CD4-positive, alpha-beta T cell treated with Interleukin-4 for 1 hour (primary cell): ENCODE measurements at places on chromosomes 4 and X.

DNA sequence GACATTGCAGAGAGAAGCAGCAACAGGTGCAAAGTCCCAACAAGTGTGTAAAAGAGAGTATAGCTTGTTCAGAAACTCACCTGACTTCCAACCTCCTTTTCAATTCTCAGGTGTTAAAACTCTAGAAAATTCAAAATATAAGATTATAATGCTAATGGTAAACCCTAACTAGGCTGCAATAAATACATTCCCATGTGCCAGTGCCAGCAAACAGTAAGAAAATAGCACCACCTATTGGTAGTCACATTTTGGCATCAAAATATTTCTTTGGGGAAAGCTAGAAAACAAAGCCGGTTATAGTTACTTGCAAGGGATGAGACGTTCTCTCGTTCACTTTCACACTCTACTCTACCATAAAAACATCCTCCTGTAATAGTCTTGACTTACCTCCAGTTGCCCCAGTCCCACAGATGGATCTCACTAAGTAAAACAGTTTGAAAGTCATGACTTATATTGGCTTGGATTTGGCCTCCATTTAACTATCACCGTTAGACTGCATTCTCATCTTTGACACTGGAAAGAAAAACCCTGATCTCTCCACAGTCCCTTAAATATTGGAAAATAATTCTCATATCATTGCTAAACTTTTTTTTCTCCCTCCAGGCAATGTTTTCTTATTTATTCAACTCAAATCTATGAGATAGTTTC, 9.6 kb downstream of the BMP3 start:
- no peak for DNase-seq

DNA sequence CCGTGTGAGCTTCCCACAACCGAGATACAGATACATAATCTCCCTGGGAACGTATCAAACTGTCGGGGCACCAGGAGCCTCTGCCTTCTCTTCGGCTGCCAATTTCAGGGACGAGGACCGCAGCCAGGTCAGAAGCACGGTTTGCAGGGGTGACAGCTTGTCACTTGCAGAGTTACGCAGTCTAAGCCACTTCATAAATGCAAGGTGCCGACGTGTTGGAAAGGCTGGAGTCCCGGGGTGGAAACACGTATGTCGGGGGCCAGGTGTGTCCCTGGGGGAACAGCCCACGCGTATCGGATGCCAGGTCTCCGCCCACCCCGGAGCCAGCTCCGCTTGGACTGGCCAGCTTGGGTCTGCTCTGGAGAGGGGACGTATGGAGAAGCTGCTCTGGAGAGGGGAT, 76.3 kb upstream of the SHOX start:
- no peak for DNase-seq

DNA sequence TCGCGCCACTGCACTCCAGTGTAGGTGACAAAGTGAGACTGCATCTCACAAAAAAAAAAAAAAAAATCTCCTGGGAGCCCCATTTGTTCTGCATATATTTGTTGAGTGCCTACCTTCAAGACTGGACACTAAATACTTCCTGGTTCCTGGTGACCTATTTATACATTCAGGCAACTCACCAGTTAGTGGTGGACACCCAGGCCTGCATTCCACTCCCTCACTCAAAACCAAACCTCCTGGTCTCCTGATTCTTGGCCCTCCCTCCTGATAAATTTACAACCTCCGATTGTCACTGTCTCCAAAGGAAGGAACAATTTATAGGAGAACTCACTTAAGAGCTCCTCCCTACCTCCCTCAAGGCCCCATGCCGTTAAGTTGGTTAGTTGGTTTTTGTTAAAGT, 3.1 kb downstream of the SYAP1 start:
- DNase-seq, result no peak

DNA sequence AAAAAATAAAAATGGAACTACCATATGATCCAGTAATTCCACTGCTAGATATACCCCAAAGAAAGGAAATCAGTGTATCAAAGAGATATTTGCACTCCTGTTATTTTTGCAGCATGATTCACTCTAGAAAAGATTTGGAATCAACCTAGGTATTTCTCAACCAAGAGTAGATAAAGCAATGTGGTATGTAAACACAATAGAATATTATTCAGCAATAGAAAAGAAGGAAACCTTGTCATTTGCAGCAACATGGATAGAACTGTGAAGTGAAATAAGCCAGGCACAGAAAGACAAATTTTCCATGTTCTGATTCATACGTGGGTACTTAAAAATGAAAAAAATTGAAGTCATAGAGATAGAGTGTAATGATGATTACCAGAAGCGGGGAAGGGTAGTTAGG, 362.3 kb upstream of the EPHA5 start:
- no peak for DNase-seq

GRCh38 chr4:168695288-168695687, 198.4 kb downstream of the PALLD start:
- no peak for DNase-seq

- no peak for DNase-seq
Measured at GRCh38 chr4:62324215-62324614, 1124.1 kb downstream of the ADGRL3 start.

- no peak for DNase-seq
Measured at GRCh38 chrX:10101269-10101668, 55.5 kb upstream of the CLCN4 start.

GRCh38 chr4:127618427-127618826, 14.3 kb upstream of the INTU start:
- DNase-seq, result no peak

- DNase-seq, result no peak
Measured at GRCh38 chr4:53777244-53777984, 186.1 kb upstream of the LNX1 start.

DNA sequence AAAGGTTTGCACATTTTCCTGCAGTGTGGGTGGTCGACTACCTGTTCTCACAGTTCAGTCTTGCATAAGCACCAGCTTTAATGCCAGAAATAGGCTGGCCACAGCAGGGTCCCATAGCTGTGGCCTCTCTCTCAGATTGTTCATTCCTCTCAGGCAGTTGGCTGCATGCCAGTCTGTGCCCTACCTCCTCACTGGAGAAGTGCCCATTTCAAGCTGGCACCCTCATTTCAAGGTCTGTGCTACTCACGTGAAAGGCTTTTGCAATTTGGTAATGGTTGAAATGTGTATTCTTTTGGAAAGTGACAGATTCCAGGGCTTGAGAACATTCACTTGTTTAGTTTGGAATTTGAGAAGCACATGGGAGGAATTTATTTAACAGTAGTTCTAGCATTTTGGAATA, 28.9 kb upstream of the MTMR1 start:
- DNase-seq, result no peak

GRCh38 chrX:617401-617800, 13.2 kb upstream of the SHOX start:
- no peak for DNase-seq

DNA sequence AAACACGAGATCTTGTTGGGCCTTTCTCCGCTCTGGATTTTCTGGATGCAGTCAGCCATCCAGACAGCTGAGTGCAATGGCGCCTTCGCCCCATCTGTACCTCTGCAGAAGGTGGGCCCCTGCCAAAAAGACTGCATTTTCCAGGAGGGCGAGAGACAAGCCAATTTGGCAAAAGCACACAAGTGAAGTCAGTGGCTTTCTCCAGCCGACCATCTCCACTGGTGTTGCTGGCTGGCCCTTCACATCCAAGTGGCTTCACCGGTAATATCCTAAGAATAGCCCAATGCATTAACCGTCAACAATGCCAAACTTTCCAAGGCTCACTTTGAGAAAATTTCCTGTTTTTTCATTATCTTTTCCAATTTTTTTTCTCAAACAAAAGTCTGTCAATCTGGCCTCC, 96.2 kb upstream of the MXRA5 start:
- no peak for DNase-seq

- DNase-seq, result no peak
Measured at GRCh38 chr4:102640669-102641068, 120.1 kb downstream of the MANBA start.

GRCh38 chr4:160286051-160286450, 1183.2 kb downstream of the RAPGEF2 start:
- no peak for DNase-seq

DNA sequence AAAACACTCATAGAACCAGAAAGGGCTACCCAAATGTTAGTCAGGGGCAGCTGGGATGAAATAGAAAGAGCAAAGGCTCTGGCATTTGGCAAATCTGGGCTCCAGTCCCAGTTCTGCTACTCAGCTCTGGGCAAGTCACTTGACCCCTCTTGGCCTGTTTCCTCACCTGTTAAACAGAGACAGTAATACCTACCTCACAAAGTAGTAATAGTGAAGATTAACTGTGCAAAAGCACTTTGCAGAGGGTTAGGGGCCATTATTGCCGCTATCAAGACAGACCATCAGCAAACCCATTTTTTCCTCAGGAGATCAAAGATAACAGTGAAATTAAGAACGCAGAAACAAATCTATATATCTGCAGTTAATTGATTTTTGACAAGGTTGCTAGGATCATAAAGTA, 20.6 kb downstream of the ZBTB33 start:
- no peak for DNase-seq

DNA sequence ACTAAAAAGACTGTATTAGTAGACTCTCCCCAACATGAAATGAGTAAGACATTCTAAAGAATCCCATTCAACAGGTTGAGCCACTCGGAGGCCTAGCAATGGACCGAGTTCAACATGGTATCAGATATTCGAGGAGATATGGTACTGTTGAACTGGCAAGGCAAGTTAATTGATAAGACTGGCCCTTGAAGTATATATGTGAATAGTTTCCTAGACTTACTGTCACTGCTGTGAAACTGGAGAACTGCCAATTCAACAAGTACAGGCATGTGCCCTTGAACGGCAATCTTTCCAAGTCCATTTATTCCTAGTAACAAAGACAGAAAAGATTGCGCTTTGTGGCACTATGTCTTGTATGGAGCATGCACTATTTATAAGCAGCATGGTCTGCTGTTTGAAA, 24.4 kb downstream of the FAT1 start:
- no peak for DNase-seq

DNA sequence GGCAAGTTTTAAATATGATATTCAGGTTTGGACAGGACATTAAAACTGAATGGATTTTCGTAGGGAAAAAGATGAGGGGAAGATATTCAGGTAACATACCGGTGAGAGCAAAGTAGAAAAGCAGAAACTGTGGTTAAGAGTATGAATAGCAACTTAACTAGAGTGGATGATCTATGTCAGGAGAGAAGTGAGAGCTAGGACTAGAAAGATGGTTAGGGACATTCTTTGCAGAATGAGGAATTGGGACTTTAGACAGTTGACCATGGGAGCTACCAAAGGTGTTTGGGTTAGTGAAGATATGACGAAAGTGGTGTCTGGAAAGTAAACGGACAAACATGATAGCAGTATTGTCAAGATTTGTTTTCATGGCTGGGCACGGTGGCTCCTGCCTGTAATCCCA, 45.2 kb downstream of the ANXA5 start:
- no peak for DNase-seq

DNA sequence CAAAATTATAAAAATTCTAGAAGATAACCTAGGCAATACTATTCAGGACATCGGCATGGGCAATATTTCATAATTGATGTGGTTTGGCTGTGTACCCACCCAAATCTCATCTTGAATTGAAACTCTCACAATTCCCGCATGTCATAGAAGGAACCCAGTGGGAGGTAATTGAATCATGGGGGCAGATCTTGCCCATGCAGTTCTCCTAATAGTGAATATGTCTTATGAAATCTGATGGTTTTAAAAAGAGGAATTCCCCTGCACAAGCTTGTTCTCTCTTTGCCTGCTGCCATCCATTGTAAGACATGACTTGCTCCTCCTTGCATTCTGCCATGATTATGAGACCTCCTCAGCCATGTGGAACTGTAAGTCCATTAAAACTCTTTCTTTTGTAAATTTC, 77.7 kb downstream of the DDX60 start:
- no peak for DNase-seq

DNA sequence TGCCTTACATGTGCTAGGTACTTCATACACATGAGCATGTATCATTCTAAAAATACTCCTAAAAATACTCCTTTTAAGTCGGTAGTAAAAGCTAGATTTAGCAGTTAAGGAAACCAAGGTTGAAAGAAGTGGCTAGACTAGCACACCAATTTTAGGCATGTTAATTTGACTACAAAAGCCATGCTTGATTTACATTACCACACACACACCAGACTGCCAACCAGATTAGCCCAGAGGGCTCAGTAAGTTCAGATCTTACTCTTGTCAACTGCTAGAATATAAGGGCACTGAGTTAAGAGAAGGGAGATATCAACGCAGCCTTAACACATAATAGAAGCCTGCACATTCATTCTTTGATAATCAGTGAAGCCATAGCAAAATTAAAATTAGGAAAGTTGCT, 117.9 kb downstream of the MID1IP1 start:
- DNase-seq, result no peak

- no peak for DNase-seq
Measured at GRCh38 chrX:52262195-52262546, 77.5 kb downstream of the MAGED4 start.

- no peak for DNase-seq
Measured at GRCh38 chr4:152655272-152656129, 24.3 kb downstream of the TMEM154 start.

- no peak for DNase-seq
Measured at GRCh38 chrX:33987458-33987857, 144.7 kb downstream of the FAM47A start.

- no peak for DNase-seq
Measured at GRCh38 chr4:124505211-124505610, 207.3 kb downstream of the ANKRD50 start.

DNA sequence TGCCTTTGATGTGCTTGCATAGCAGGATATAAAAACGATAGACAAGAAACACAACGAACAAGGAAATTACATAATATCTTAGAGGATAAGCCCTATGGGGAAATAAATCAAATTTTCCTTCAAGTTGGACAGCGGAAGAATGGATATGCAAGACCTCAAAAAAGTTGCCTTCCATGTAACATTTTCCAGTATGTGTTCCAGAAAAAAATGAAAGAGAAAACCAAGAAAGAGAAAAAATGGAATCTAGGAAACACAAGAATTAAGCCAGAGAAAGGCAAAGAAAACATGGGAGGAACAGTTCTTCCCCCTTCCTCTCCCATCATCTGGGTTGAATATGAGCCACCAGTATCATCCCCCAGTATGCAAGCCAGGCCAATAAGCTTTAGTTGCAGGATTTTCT, 34.6 kb upstream of the MID1 start:
- no peak for DNase-seq

DNA sequence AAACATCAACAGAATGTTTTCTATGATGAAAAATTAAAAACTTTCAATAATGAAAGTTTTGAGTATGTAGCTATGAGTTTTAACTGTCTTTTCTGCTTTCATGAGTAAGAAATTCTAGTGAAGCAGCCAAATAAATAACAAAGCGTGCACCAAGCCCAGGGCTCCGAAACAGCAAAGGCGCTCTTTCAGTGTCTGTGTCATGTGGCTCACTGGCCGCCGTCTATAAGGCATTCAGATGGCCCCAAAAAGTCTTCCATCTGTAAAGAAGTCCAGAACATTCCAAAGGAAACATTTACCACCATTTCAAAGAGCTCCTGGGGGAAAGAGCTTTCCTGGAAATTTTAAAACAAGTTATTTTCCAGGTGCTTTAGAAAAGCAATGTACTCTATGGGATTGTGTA, 139.9 kb downstream of the AFAP1 start:
- DNase-seq, result no peak

DNA sequence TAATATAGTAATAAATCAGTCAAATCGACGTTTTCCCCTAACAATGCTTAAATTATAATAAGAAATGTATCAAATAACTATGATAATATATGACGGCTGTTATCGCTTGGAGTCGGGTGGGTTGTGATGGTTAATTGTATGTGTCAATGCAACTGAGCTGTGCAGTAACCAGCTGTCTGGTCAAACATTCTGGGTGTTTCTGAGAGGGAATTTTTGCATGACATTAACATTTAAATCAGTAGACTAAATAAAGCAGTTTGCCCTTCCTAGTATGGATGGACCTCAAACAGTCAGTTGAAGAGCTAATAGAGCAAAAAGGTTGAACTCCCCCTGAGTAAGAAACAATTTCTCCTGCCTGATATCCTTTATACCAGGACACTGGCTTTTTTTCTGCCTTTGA, 96.7 kb downstream of the YIPF7 start:
- DNase-seq, result no peak
